ENCODE measurements at places on chromosomes 2 and 18. TPM values are rescaled to one million over a fixed set of nuclear protein-coding genes. Genes with fewer than 3 reads are reported as not detected.

GRCh38 chr2:46461709-46462171 lies 17.6 kb upstream of the TMEM247 start:
- H3K27me3 ChIP-seq, result no peaks in the 10 kb centered on the region
- peaks cover 7% of the 10 kb centered on the region for H3K4me1 ChIP-seq
- H3K4me3 ChIP-seq, result no peak overlapping the region
- H3K27ac ChIP-seq, result no peak overlapping the region
- H3K36me3 ChIP-seq, result no peaks in the 10 kb centered on the region

DNA sequence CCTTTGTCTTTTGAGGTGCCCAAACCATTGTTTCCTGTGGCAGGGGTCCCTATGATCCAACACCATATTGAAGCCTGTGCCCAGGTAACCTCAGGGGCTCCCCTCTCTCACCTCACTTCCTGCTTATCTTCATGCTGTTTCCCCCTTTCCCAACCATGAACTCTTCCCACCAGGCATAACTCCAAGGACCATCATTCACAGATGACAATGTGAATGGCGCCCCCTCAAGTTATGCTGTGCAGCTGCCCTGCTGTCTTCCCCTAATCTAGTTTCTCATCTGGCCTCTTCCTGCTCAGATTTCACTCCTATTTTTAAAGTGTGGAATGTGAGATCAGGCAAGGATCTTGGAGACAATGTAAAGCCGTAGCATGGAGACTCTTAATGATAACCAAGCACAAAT lies 1.4 kb downstream of the GMPPA start:
- no peak overlapping the region for H3K27ac ChIP-seq
- no peak for DNase-seq
- no peak overlapping the region for H3K4me3 ChIP-seq
- peaks cover 46% of the 10 kb centered on the region for H3K4me1 ChIP-seq
- no peaks in the 10 kb centered on the region for H3K27me3 ChIP-seq
- H3K36me3 ChIP-seq, result peaks cover 2% of the 10 kb centered on the region

The UGT1A3 gene
- total RNA-seq, result not detected

GRCh38 chr2:10993001-10993481 lies 81.3 kb downstream of the KCNF1 start:
- H3K36me3 ChIP-seq, result no peaks in the 10 kb centered on the region
- no peak overlapping the region for H3K27ac ChIP-seq
- H3K4me1 ChIP-seq, result no peaks in the 10 kb centered on the region
- no peak for DNase-seq
- H3K27me3 ChIP-seq, result no peaks in the 10 kb centered on the region

The SCN2A gene
- 0.19 TPM for total RNA-seq
